ENCODE measurements at places on chromosomes 16 and 17.

- DNase-seq = no peak
Measured at GRCh38 chr16:86902656-86903001, 324.3 kb downstream of the FOXL1 start.

DNA sequence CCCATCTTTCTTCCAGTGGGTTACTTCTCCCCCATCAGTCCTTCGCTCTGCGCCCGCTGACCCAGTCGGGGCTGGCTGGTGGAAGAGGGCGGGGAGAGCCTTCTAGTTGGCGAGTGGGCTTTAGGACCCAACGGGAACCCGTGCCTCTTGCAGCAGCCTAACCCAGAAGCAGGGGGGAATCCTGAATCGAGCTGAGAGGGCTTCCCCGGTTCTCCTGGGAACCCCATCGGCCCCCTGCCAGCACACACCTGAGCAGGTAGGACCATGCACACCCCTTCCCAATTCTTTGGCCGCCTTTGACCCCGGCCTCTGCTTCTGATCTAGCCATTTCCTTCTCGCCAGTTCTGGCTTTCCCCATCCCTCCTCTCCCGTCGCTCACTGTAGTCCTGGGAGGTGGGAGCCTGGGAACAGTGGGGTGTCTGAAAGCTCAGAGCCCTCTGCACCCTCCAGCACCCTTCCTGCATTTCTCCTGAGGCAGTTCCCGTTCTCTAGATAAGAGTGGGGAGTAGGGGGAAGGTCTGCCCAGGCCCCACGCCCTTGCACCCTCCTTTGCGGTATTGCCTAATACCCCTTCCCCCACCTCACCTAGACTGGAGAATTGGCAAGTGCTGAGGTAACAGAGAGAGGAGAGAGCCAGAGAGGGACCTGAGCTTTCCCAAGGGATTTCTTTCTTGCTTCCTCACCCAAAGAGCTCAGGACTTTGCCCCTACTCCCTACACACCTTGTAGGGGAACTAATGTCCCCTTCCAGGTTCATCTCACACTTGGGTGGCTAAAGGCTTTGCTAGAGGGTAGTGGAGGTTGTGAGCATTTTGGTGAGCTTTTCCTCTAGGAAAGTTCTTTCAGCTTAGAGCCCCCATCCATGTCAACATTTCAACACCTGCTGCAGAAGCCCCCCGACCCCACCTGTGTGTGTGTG lies at the start of gene RARA:
Gene RARA, plus strand, starts transcription at position 150 of the 918 bp plus-strand sequence. CDS start 22,039 bp downstream, outside the sequence.
- DNase-seq = no peak

DNA sequence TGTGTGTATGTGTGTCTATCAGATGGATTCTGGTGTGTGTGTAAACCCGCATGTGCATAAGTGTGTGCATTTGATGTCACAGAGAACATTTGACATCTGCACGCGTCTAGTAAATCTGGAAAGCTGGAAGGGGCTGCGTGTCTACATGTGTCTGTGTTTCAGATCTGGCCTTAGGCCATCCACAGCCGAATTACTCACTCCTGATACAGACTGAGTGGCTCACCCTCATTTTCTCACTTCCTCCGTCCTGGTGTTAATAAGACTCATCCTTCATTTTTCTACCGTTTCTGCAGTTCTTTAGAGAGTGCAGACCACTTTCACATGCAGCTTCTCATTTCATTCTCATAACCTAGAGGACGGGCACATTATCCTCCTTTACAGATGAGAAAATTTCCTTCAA lies 491.6 kb downstream of the CDH13 start:
- no peak for DNase-seq

- no peak for DNase-seq
Measured at GRCh38 chr16:3637371-3637923, 17.0 kb upstream of the DNASE1 start.

DNA sequence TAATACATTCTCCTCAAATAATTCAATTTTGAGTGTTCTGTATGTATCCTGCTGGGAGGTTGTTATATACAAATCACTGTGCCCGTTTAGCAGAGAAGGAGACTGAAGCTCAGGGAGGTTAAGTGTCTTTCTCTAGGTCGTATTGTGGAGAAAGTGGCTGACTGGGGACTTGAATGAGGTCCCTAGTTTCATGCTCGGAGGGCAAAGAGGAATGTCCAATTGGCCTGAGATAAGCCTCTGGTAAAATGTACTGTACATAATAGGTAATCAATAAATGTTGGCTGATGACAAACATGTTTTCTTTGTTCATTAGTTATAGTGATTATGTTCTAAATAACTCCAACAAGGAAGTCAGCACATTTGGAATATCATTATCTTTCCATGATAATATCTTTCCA lies 442.6 kb downstream of the UTP18 start:
- no peak for DNase-seq

- DNase-seq = no peak
Measured at GRCh38 chr16:81650982-81651562, 128.0 kb upstream of the PLCG2 start.

DNA sequence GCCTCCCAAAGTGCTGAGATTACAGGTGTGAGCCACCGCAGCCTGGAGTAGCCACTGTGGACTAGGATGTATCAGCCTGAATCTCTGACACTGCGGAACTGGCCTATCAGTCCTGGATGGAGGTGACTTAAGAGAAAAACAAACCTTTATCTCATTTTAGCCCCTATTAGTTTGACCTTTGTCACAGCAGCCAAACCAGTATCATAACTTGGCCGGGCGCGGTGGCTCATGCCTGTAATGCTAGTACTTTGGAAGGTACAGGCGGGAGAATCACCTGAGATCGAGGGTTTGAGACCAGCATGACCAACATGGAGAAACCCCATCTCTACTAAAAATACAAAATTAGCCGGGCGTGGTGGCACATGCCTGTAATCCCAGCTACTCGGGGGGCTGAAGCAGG lies 51.8 kb upstream of the USP7 start:
- DNase-seq = no peak

- DNase-seq = no peak
Measured at GRCh38 chr16:86905302-86905701, 327.0 kb downstream of the FOXL1 start.

GRCh38 chr17:64520359-64520758 lies 13.6 kb downstream of the CEP95 start:
- no peak for DNase-seq

DNA sequence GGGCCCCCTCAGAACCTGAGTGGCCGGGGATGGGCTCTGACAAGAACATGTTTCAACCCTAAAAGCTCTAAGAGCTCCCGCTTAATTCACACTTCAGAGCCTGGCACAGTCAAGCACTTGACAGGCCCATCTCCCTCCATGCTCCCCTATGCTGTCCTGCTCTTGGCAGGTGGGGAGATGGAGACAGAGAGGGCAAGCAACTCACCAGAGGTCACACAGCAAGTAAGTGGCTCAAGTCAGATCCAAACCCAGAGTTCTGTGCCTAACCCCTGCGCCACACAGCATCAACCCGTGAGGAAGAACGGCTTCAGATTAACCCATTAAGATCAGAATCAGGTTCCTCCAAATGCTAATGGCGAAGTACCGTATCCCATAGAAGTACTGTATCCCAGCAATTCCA lies 36.4 kb downstream of the NECAB2 start:
- no peak for DNase-seq

GRCh38 chr17:8791910-8792270 lies 7.3 kb downstream of the MFSD6L start:
- DNase-seq = no peak

- no peak for DNase-seq
Measured at GRCh38 chr17:82424001-82424862, 5.8 kb upstream of the OGFOD3 start.

DNA sequence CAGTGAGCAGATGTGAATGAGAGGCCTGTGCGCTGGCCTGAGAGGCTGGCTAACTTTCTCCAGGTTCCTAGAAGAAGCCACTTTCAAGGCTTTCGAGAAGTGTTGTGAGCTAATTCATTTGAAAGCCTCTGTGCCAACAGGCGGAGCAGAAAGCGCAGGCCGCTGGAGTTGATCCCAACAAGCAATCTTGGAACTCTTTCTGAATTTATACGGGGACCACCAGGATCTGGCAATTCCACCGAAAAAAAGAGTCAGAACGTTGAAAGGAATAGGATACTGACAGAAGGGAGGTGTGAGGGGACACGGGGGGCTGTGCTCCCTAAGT lies 71.3 kb upstream of the METRNL start:
- DNase-seq = no peak

DNA sequence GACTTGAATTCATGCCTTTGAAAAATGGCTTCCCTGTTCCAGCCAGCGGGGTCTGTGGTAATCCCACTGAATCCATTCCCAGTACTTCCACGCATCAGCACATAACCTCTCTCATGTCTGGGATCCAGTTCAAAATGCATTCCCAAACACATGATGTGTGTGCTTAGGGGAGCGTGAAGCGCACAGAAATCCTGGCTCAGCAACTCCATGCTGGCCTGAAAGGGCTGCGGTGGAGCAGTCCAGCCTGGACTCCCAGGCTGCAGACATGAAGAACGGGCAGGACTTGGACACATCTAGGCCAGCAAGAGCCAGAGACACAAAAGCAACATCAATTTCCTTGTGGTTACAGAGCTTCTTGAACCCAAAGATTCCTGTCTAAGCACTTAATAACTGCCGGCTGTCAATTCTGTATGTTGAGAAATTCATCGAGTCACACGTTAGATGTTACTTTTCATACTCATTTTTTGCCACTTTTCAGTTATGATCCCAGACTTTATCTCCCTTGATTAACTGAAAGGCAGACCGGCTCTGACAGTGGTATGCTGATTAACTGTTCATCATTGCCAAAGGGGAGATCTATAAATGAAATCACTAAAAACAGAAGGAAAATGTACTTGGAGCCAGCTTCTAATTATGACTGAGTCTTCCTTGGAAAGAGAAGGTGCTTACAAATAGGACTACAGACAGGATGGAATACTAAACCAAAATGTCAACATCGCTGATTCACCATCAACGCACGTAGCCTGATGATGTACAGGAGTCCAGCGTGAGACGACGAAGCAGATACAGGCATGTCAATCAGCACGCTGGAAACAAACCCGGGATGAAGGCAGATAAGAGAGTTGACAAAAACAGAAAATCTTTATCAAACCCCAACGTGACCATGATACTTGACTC lies 23.0 kb downstream of the NSMCE1 start:
- DNase-seq = no peak

DNA sequence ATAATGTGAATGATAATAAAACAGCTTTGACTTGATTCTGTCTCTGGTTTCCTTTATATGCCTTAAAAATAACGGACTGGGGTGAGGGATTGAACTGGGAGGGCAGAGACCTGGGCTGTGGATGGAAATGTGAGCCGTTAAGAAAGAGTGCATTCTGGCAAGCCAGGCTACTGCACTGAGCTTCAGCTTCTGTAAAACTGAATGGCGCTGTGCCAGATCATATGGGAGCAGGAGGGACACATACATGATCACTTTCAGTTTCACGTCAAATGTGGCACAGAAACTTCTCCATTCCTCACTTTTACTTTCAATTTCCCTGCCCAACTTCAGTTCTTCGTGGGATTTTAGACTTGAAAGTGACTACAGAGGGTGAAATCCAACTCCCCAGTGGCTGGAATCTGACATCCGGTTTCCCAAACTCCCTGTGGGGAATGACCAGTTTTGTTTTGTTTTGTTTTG lies 1.1 kb downstream of the MT2A start:
- no peak for DNase-seq

- DNase-seq = no peak
Measured at GRCh38 chr16:2936436-2937011, 24.8 kb downstream of the FLYWCH1 start.

- DNase-seq = no peak
Measured at GRCh38 chr16:80122115-80122514, 418.7 kb upstream of the DYNLRB2 start.

DNA sequence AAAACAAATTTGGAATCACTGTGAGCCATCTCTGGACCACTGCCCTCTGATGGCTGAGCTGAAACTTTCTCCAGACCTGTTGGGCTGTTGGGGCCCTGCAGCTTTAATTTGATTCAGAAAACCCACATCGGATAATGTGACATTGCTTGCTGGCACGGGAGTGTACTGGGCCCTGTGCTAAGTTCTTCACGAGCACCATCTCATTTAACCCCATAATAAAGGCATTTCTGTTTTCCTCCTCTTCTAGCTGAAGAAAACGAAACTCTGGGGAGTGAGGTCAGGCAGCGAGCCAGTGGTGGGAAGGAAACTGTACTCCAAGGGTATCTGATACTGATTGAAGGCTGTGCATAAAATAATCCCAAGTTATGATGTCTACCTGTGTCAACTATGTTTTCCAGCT lies 34.5 kb upstream of the TNRC6A start:
- no peak for DNase-seq

DNA sequence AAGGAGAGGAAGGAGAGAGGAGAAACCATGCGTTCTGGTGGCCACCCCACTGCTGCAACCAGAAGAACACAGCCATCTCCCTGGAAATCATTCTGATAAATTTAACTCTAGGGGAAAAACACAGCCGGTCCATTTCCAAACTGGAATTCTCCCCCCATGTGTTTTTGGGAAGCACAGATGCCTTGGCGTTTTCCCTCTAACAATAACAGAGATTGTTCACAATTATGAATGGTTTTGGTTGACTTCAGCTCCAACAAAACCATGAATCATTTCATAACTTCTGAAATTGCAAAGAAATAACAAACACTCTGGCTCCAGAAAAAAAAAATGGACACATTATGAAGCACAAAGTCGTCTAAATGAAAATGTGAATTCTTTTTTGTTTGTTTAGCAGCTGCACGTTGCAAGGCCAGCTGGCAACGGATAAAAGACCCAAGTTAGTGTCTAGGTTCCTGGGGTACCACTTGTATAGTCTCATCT lies 46.2 kb downstream of the GNAO1 start:
- no peak for DNase-seq

DNA sequence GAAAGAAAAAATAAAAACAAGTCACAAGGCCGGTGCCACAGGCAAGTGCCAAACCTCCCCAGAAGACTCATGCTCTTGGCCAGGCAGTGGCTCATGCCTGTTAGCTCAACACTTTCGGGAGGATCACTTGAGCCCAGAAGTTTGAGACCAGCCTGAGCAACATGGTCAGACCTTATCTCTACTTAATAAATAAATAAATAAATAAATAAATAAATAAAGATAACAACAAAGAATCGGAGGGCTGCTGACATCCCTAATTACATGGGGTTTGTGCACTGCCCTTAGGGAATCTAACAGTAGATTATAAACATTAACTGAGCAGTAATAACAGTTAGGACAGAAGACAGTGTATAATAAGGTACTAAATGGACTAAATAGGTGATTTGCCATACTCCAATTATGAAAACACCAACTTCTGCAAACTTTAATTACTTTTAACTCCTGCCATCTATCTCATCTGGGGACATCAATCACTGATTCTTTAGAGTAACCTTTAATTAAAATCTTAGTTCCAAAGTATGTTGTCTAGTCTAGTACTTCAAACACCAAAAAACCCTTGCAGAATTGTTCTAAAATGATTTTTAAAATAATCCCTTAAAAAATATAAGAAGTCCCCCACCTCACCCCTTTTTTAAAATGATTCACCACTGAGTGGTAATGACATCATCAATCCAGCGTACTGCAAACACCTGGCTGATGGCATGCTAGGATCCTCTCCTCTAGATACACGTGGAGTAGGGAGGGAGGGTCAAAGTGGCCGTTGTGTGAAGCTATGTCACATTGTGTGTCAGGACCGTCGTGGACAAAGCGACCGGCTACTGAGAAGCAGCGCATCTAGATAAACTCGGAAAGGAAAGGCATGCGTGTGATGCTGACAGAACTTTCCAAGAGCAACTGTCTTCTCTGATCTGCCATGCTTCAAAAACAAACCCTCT lies 28.5 kb downstream of the CYTH1 start:
- DNase-seq = no peak

- no peak for DNase-seq
Measured at GRCh38 chr16:49717689-49718088, 138.2 kb downstream of the ZNF423 start.

Measured in activated CD8-positive, alpha-beta memory T cell treated with anti-CD3 and anti-CD28 coated beads for 48 hours (primary cell).